IMR-90 (cell line): ENCODE measurements at places on chromosomes 11 and 22. TPM values are rescaled to one million over a fixed set of nuclear protein-coding genes. Genes with fewer than 3 reads are reported as not detected.
A peak's percentile ranks its signal among the peaks of the same experiment; 100 is the strongest.

LRRC74B gene
- total RNA-seq: not detected in 2 replicates

CCDC188 gene
- total RNA-seq: not detected in 2 replicates

SERPIND1 gene
- not detected in 2 replicates for total RNA-seq

AKIP1 gene
- total RNA-seq: 27.8 and 33.9 TPM in 2 replicates

OR52I1 gene
- not detected in 2 replicates for total RNA-seq

POU2AF2 gene
- not detected in 2 replicates for total RNA-seq

CACNA1I gene
- total RNA-seq: under 0.01 TPM in 1 of 2 replicates, not detected in the other

BDNF gene
- 152 and 174 TPM in 2 replicates for total RNA-seq

RELT gene
- 2.3 and 3.1 TPM in 2 replicates for total RNA-seq

USP2 gene
- total RNA-seq: under 0.01 and 0.18 TPM in 2 replicates

RAPSN gene
- total RNA-seq: not detected in 2 replicates

GSTT2B gene
- 13.1 and 15.1 TPM in 2 replicates for total RNA-seq

SEC14L2 gene
- total RNA-seq: 37.8 and 54.8 TPM in 2 replicates

DNA sequence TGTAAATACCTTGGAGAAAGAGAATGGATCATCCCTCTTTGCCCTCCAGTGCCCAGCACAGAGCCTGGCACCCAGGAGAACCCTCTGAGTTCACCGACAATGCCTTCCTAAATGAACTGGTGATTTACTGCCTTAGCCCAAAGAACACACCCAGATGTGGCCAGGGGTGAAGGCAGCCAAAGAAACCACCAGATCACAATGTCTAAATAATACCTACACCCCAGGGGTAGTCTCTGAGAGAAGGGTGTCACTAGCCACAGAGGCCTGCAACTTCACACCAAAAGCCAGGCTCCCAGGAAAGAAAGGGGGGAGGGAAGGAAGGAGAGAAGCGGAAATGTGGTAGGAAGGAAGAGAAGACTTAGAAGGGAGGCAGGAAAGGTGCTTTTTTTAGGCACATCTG lies 65.7 kb downstream of the RPL27A start:
- DNase-seq: no peak

DNA sequence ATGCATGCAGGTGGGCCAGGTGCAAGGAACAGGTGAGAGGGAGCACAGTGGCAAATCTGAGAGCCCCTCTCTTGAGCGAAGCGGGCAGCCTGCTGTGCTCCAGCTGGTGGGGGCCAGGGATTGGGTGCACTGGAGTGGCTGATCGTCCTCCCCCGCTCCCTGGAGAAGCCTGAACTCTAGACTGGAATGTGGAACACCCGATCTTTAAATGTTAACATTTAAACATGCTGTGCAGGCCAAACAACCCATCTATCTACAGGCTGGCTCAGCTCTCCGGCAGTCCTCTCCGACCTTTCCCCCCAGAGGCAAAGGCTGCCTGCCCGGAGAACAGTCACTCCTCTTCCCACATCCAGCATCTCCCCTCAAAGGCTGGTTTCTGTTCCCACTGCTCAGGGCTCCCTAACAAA lies 5.1 kb downstream of the MRGPRF start:
- DNase-seq: peak; percentile 71

GRCh38 chr11:20644360-20644759 lies 25.0 kb upstream of the NELL1 start:
- no peak for DNase-seq

GRCh38 chr11:1506981-1507380 lies 20.4 kb upstream of the MOB2 start:
- no peak for DNase-seq

DNA sequence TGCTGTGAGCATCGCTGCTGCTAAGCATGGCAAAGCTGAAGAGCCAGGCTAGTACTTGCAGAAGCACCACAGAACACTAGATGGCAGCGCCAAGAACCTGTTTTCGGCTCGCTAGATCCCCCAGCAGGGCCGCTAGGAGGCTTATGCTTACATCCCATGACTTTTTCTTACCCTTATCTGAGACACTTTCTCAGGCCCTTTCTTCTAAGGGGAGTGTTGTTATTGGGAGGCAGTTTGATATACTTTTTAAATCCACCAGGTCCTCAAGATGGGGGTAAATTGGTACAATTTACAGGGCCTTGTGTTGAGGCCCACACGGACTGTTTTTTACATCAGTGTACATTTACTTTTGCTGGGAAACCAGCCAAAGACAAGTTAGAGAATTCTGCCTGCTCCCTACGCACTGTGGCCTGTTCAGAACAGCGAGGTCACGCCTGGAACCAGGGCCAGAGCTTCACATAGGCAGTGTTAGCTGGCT lies 4.0 kb downstream of the TRIM6 start:
- peak; percentile 90 for DNase-seq

DNA sequence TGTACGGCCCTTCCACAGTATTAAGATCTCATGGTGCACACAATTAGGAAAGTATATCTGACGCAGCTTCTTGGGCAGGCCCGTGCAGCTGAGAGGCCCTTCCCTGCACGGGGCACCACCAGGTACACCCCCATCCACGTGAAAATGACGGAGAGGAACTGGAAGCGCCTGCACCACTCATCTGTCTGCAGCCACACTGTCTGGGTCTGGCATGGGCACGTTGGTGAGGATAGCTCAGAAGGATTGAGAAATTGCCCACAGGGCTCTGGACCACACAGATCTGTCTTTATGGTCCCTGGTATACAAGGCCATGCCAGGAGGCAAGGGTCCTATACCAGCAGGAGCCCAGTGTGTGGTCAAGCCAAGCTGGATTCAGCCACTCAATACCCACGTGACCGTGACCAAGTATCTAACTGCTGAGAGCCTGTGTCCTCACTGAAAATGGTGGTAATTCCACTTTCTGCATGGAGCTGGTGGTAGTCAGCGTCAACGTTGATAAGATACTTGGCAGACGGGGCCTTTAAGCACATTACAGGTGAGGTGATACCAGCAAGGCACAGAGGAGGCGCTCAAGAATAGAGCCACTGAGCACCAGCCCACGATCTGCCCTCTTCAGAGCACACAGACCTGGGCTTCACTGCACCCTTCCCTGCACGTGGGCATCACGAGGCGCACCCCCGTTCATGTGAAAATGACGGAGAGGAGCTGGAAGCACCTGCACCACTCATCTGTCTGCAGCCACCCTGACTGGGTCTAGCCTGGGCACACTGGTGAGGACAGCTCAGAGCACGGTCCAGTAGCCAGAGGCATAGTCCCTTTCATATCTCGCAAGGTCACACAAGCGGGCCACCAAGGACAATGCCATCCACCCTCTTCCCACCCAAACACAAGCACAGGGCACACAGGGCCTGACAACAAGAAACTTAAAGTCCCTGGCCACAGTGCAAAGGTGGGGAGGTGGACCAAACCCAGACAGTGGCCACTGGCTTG lies 28.4 kb downstream of the SHANK2 start:
- no peak for DNase-seq

GRCh38 chr22:50505276-50505775 lies 2.2 kb downstream of the LMF2 start:
- DNase-seq: no peak

DNA sequence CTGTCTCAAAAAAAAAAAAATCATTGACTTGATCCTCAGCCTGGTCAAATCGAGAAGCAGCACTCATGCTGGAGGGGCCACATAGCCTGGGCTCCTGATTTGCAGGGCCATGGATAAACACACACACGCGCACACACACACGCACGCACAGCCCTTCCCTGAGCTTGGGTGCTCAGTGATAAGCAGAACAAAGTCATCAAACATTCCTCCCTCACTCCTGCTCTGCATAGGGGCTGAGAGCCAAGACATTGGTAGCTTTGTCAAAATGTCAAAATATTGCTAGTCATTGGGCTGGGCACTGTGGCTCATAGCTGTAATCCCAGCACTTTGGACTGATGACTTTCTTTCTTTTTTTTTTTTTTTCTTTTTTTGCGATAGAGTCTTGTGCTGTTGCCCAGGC lies 34.0 kb upstream of the A4GALT start:
- DNase-seq: peak; percentile 92

GRCh38 chr22:17733466-17733865 lies 40.8 kb downstream of the BID start:
- peak; percentile 64 for DNase-seq

GRCh38 chr11:88552379-88553062 lies 215.0 kb upstream of the CTSC start:
- DNase-seq: peak; percentile 55

- no peak for DNase-seq
Observed at GRCh38 chr11:32334822-32335221, 100.5 kb downstream of the WT1 start.

GRCh38 chr22:35538801-35539321 lies 1.8 kb upstream of the RASD2 start:
- DNase-seq: no peak

- DNase-seq: no peak
Observed at GRCh38 chr11:10243896-10244575, 50.0 kb downstream of the SBF2 start.

DNA sequence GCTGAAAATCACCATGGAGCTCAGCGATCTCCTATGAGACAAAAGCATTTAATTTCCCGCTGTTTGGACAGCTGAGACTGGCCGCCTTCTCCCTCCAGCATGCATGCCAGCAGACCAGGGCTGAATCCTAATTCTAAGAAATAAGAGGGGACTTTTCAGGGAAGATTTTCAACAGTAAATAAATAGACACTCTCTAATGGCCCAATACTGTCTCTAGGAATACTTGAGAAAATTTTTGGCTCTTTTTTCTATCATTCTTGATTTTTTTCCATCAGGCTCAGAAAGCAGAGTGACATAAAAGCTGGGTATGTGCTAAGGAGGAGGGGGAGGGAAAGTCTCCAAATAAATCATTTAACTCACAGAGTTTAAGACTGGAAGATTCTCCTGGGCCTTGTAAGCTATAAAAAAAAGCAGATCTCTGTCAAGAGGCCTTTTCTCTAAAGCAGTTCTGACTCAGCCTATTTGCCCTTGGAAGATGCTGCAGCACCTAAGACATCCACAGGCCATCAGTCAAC lies 17.6 kb upstream of the SPON1 start:
- DNase-seq: no peak

DNA sequence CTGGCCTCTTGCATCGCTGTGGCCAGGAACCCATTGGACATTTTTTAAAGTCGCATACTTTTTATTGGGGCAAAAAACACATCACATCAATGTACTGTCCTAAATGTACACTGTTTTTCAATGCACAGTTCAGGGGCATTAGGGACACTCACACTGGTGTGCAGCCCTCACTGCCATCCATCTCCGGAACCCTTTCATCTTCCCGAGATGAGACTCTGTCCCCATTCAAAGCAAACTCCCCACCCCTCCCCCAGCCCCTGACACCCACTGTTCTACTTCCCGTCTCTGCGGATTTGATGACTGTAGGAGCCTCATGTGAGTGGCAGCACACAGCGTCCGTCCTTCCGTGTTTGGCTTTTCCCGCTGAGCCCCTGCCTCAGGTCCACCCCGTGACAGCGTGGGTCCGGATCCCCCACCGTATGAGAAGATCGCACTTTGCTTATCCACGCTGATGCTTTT lies 41.8 kb upstream of the TH start:
- no peak for DNase-seq

DNA sequence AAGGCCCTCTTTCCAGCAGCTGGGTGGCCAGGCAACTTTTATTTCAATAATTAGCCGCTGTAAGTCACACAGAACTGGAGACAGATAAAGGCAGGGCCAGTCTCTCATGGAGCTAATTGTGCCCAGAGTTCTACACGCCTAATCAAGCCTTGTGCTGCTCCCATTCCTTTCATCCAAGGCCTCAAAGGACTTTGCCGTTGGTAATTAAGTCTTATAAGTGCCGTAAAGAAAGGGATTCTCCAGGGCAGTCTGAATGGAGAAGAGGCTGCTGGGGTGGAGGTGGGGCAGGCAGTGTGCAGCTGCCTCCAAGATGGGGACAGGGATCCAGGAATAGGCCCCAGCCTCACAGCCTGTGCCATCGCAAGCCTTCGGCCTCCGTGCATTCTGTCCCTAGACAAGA lies 357.9 kb downstream of the TENM4 start:
- no peak for DNase-seq

DNA sequence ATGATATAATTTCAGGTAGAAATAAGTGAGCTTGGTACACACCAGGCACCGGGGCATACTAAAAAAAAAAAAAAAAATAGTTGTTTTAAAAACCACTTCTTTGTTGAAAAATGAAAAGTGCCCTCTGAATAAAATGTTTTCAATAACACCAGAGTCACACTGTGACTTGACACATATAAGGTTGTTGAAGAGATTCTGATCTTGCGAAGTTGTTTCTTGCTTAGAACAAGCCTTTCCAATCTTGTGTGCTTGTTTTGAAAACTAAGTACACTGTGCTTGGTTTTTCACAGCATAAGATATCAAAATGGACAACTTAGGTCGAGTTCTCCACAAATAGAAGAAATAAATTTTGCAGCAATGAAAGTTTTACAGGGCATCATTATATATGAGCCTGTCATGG lies 17.0 kb downstream of the PDGFD start:
- DNase-seq: no peak

DNA sequence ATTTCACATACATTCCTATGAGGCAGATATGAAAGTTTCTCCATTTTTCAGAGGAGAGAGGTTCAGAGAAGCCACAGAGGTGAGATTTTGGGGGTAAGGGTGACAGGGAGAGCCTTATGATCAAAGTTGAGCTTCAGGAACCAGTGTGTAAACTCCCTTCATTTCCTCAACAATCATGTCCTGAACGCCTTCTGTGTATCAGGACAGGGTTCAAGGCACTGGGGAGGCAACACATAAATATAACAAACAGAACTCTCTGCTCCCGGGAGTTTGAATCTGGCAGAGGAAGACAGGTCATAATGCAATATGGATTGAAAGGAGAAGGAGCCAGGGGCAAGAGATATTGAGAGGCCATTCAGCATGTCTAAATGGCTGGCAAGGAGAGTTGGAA lies 28.0 kb downstream of the AMOTL1 start:
- no peak for DNase-seq

- DNase-seq: no peak
Observed at GRCh38 chr11:85021058-85021457, 606.1 kb downstream of the DLG2 start.
